ENCODE measurements at places on chromosomes 6 and 20.

- DNase-seq = no peak
Observed at GRCh38 chr20:19932170-19932667, 84.9 kb upstream of the NAA20 start.

DNA sequence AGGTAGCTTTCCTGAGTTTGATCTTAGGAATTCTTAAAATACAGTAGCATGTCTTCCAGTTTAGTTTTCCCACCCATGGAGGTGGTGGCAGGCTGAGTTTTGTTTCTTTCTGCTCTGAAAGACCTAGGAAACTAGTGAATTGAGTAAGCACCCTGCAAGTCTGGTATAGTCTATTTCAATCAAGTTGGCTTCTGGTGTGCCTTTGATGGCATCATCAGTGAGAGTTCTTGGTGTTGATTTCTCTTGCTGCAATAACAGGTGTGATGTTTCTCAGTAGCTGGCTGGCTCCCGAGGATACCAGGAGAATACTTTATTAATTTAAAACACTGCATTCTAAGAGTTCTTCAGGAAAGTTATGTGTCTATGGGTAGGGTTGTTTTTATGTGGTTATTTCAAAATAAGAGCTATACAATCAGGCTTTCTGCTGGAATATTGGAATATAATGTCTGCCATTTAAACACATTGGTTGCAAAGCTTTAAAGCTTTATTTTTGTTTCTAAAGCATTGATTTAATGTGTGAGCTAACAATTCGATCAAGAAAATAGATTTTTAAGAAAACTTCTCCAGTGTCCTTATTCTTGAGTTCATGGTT, 19.0 kb downstream of the VAPB start:
- no peak for DNase-seq

- DNase-seq = no peak
Observed at GRCh38 chr6:15342114-15342513, 96.2 kb downstream of the JARID2 start.

GRCh38 chr6:43723737-43724295, 36.2 kb upstream of the MRPS18A start:
- peak; percentile 95 for DNase-seq

DNA sequence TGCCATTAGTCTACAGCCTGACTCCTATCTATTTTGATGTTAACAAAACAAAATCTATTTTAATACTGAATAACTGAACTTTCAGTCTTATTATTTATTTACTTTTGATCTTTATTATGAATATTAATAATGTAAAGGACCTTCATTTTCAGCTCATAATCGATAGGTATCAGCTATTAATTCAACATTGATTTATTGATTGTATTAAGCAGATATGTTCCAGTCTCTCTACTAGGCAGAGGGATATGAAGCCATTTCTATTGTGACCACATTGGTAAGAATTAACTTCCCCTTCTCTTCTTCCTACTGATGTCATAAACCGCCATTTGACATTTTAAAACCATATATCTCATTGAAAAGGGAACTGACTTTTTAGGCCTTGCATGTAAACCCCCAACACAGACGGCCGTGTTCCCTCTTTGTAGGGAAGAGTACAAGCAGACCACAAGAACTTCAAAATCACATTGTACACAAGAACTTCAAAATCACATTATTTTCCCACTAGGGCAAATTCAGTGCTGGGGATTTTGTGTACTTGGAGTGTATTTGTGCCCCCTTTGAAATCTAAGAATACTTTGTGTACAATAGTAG, 69.5 kb upstream of the FABP7 start:
- DNase-seq = no peak

GRCh38 chr20:35561268-35561667, 19.4 kb downstream of the ERGIC3 start:
- peak; percentile 28 for DNase-seq

GRCh38 chr6:76770281-76770680, 693.0 kb downstream of the HTR1B start:
- DNase-seq = no peak

GRCh38 chr20:64044484-64045247, 4.8 kb downstream of the SOX18 start:
- peak; percentile 50 for DNase-seq

GRCh38 chr6:13395272-13396237, 67.2 kb upstream of the TBC1D7 start:
- peak; percentile 69 for DNase-seq

DNA sequence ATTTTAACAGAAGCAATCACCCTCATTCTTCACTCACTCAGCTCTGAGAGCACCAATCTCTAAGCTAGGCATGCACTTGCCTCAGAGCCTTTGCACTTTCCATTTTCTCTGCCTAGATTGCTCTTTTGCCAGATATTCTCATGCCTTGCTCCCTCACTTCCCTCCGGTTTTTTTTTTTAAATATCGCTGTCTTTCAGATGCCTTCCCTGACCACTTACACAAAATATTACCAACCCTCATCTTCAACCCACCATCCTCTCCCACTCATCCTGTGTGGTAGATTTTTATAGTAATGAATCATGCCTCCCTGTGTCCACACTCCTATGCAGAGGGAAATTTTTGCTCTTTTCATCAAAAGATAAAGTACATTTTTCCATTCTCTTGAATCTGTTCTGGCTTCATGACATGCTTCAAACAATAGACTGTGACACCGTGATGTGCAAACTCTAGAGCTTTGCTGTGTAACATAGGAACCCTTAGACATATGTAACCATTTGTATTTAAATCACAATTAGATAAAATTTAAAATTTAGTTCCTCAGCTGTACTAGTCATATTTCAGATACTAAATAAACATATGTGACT, 437.1 kb downstream of the UTRN start:
- DNase-seq = no peak

DNA sequence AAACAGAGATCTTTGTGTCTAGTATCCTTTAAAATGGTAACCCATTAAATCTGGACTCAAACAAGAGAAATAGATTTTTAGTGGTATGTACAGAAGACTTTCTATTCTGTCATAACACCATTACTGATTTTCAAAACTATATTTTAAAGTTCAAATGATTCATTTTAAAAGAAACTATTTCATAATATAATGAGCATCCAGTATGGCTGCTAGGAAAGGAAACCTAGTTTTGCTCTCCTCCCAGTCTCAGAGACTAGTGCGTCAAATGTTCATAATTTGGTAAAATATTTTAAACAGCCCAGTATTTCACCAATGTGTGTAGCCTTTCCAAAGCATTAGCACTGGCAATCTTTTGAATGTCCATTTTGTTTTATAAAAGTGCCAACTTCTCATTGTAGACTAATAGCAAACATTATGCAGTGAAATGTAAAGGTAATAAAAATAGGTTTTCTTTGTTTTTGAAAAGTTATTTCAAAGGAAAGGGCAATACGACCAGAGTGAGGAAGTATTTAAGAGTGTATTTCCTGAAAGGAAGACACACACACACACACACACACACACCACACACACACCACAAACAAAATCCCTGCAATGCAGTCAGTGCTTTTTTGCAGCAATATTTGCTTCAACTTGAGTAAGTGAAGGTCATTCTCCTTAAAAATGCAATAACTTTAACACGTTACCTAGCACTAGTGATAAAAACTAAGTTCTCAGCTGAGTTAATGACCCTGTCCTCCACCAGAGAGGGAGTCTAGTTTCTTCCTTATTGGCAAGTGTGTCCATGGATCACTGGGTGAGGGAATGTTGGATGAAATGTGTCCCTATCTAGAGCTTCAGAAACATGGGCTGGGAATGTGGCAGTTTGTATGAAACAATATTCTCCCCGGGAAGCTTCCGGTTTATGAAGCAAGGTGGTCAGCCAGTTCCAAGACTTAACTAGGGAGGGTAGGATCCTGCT, 4.6 kb downstream of the PPP1R3G start:
- no peak for DNase-seq

DNA sequence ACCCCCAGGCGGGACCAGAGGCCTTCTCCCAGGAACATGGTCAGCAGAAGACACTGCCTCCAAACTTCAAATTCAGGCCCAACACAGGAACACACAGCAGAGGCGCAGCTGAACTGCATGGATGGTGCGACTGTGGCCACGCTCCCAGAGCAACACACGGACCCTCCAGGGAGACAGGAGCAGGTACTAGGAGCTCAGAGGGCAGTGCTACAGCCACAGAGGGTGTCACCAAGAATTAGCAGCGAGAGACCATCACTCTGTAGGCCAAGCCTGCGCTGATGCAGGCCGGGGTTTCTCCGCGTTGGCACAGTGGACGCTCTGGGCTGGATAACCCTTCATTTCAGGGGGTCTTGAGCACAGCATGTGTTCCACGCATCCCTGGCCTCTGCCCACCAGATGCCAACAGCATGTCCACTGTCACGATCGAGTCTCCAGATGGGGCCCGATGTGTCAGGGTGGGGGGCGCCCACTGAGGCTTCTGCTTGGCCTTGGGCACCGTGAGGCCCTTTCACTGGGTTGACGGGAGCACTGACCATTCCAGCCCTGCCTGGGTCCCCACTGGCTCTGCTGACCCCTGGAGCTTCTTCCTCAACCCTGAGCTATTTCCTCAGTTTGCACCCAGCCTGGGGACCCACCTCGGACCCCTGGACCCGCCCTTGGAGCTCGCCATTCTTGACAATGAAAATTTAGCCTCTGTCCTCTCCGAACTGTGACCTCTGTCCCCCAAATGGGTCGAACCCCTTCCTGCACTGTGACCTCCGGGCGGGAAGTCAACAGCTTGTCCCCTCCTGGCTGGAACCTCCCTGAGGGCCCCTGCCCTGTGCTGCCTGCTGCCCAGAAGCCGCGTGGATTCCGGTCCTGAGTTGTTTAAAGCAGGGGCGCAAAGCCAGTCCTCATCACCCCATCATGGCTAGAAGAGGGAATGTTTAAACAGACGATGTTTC, 239.4 kb downstream of the DLL1 start:
- no peak for DNase-seq

GRCh38 chr6:40328386-40328985, 258.7 kb downstream of the LRFN2 start:
- DNase-seq = peak; percentile 77

GRCh38 chr6:80508885-80509630, 402.6 kb downstream of the BCKDHB start:
- no peak for DNase-seq

GRCh38 chr6:111406200-111406721, 76.8 kb downstream of the REV3L start:
- DNase-seq = no peak

DNA sequence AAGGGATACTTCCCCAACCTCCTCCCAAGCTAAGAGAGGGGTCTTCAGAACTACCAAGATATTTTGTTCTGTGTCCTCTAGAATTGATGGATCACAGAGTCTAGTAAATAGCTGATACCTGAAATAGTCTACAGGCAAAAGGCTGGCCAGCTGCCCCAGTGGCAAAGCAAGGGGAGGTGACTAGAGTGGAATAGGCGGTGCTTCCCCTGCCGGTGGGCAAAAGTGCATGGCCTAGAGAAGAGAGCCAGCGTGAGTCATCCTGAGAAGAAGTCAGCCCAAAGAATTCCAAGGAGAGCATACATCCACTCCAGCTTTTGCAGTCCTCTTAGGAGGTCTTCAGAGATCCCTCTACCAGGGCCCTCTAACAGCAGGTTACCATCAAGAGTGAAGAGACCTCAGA, 14.7 kb downstream of the DPPA5 start:
- DNase-seq = peak; percentile 9

DNA sequence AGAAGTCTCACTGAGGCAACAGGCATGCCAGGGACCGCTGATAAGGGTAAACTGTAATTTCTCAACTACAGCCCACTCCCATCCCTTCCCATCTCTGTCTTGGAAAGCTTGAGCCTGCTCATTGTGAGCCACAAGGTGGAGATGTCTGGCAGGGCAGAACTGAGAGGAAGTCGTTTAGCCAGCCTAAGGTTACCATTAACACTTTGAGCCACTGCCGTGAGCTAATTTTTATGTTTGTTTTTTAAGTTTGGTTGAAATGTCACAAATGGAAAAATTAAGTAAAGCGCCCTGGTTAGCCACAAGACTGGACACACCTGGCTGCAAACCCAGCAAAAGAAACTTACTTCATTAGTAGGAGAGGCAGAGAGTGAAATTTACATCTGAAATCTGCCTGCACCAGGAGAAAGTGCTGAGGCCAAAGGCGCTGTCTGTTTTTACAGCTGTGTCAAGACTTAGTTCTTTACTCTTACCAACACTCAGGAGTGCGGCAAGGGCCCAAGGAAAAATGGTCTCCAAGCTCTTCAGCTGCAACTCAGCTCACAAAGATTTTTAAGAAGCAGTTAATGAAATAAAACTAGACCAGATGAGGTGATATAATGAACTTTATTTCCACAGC, 50.0 kb upstream of the FAM83C start:
- DNase-seq = no peak

DNA sequence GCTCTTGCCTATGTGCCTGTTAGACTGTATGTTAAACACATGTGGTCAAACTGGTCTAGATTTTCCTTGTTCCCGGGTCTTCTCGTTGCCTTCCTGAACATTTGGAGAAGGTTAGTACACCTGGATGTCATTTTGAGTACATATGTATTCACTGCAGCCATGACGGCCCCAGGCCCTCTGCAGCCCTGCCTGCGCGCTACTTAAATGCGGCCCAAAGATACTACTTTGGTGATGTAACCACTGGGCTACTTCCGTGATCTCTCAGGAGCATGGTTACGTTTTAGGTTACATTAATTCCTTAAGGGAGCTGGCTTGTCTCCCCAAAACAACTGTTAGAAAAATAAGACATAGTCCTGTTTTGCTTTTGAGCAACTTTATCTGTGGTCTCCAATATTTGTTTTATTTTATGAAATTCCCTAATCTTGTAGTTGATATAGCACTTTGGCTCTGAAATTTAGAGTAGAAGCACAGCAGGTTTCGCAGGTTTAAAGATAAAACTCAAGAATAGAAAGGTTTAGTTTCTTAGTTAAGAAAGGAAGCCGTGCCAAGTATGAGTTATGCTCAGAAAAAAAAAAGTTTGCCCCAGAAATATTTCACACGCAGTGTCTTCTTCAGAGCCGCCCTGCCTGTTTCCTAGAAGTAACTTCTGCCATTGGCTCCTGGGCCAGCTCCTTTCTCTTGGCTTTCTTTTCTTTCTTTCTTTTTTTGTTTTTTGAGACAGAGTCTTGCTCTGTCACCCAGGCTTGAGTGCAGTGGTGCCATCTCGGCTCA, 38.1 kb downstream of the TIAM2 start:
- DNase-seq = no peak

DNA sequence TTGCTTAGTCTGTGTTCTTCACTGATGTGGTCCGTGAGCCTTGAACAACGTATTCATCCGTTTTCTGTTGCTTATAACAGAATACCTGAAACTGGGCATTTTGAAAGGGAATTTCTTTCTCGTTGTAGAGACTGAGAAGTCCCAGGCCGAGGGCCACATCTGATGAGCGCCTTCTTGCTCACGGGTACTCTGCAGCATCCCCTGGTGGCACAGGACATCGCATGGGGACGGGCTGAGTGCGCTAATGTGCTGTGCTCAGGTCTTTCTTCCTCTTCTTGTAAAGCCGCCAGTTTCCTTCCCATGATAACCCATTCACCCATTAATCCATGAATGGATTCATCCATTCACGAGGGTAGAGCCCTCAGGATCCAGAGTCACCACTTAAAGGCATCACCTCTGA, 161.0 kb downstream of the NFATC2 start:
- DNase-seq = no peak

DNA sequence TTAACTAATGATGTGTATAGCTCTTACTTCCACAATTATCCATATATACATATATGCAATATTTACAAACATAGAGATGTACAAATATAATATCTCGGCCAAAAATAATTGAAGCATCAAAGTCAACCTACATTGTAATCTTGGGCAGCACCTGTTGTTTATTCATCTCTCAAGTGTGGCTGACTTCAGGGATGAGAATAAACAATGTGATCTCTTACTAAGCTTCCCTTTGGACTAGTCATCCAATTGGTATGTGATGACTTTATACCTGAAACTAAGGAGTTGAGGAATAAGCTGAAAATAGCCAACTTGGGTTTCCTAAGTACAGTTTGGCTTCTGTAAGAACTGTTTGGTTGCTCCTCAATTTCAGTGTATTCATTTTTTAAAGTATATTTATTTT, 256.6 kb downstream of the KHDC1L start:
- no peak for DNase-seq

Data from Calu3 (cell line).